NCI-H1694 treated with DMSO at 0.1 percent for 48 hours (cell line): ENCODE measurements at places on chromosomes 3 and 15.

- DNase-seq, result peak; percentile 40
Observed at GRCh38 chr3:111577798-111578685, 17.1 kb downstream of the ZBED2 start.

DNA sequence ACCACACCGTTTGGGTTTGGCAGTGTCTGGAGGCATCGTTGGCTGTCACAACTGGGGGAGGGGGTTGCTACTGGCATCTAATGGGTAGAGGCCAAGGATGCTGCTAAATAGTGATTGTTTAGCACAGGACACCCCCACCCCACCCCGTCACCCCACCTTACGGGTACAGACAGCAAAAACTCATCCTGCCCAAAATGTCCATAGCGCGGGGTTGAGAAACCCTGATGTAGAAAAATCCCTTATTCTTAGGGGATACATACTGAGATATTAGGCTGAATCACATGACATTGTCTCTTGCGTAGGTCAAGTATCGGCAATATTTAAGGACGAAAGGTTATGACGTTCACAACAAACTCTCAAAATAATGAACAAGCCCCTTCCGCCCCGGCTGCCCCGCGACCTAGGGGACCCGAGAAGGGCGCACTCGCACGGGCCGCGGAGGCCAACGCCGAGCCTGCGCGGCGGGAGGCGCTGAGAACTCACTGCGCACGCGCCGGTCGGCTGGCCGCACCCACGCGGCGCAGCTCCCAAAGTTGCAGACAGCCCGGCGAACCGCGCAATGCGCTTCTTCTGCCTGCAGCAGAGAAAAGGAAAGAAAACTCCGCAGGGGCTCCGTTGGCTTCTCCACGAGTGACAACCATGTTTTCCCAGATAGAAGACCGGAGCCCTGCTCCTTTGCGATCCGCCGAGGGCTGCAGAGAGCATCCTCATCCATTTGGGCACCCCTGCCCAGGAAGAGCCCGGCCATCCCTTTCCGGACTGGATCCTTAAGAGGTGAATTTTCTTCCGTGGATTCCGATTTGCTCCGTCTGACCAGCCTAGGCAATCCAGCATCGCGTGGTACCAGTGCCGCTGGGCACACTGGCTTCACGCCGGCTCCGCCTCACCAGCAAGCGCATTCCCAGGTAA lies 136.8 kb upstream of the CCDC54 start:
- DNase-seq, result peak; percentile 58

- DNase-seq, result no peak
Observed at GRCh38 chr3:11810276-11810675, 36.4 kb downstream of the TAMM41 start.

DNA sequence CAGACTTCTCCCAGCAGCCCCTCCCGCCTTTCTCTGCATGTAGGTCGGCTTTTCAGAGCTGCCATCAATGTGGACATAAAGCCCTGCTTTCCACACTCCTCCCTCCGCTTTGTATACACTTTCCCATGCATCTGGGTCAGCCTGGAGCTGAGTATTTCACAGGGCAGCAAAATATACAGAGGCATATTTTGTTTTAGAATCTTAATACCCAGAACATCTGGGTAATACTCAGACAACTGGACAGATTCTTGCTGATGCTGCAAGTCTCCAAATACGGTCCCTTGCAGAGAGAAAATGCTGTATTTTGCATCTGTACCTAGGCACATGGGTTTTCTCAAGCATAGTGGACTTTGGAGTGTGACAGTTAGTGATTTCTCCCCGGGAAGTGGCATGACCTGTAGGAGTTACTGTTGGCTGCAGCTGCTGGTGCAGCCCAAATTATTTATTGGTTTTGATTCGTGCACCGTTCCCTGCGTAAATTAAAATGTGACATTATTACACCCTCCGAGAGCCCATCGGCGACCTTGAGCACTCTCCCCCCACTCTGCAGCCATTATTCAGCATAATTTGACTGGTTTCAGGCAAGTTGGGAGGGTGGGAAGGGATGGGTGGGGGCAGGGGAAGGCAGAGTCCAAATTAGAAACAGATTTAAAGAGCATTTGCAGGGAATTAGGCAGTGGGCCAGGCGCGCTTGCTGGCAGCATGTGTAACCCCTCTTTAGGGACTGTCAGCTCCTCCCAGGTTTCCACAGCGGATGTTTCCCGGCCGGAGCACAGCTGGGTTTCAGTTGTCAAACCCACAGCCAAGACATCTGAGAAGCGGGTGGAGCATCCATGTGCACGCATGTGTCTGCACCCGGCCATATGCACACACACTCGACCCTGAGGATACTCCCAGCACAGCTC lies 100.8 kb downstream of the CPN2 start:
- DNase-seq, result peak; percentile 93

DNA sequence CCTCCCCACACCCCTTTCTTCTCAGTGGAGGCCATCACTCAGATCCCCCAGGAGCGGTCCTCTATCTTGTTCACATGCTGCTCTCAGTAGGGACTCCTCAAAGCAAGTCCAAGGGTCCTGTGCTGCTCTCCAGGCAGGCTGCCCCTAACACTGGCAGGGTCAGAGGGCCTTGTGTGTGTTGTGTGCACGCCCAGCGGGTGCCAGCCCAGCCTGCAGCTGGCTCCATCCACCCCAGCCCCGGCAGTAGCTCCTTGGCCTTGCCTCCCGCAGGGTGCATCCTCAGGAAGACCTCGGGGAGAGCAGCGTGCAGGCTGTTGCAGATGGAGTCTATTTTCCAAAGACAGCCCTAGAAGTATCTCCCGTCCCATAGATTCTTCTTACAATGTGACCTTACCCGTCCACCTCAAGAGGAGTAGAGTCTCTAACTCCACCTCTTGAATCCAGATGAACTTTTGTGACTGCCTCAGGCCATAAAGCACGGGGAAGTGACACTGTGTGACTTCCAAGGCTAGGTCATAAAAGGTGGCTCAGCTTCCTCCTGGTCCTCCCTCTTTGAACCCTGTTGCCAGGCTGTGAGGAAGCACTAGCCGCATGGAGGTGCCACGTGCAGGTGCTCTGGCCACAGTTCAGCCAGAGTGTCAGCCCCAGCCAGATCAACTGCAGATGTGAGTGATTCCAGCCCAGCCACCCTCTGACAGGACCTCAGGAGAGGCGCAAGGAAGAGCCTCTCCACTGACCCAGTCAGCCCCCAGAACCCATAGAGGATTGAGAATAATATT lies 531.6 kb downstream of the SHQ1 start:
- no peak for DNase-seq

DNA sequence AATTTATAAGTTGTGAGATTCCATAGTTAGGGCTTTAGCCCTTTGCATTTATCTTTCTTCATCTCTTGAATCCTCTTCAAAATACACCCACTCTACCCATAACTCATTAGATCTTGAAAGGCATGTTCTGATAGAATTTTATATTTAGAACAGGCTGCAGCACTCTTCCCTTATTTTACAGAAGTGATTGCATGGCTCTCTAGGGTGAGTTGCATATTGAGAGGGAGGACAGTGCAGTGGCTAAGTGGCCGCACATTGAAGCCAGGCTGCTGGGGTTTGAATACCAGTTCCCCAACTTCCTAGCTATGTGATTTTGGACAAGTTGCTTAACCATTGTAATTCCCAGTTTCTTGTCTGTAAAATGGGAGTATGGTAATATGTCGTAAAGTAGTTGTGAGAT lies 2.5 kb downstream of the CD86 start:
- DNase-seq, result no peak

DNA sequence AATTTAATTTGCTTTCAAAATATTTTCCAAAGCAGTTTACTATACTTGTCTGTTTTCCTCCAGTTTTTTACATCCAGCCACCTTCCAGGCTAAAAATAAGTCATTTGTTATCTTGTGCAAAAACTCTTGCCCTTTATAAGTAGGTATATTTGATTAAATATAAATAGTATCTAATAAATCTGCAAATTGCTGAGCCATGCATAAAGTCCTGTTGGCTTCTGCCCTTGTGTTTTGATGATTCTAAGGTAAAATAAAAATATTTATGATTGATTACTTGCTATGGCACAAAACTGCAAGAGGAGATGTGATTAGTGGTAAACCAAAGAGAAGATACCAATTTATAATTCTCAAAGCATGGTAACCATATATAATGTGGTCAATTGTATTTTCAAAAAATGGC lies 1026.7 kb downstream of the EPHA3 start:
- no peak for DNase-seq

DNA sequence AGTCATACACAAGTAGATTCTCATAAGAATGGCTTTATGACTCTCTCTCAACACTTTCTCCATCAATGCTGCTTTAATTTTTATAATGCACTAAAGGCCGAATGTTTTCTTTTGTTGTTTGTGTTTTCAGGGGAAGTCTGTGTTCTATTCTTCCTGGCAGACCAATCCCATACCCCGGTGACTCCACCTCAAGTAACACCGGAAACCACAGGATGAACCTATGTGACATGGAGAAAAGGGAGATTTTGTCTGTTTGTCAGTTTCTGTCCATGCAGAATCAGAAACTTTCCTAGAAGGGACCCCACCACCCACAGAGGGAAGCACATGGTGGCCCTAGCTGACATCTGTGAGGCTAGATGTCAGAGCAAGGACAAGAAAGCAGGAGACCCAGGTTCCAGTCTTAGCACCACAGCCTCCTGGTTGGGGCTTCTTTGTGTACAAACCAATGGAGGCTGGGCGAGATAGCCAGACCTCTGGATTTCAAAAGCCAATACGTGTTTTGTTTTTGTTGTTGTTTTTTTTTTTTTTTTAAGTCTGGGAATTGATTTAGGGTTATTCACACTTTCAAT lies 109.0 kb downstream of the OSBPL10 start:
- no peak for DNase-seq

- DNase-seq, result no peak
Observed at GRCh38 chr15:28977377-28978010, 91.7 kb downstream of the APBA2 start.

DNA sequence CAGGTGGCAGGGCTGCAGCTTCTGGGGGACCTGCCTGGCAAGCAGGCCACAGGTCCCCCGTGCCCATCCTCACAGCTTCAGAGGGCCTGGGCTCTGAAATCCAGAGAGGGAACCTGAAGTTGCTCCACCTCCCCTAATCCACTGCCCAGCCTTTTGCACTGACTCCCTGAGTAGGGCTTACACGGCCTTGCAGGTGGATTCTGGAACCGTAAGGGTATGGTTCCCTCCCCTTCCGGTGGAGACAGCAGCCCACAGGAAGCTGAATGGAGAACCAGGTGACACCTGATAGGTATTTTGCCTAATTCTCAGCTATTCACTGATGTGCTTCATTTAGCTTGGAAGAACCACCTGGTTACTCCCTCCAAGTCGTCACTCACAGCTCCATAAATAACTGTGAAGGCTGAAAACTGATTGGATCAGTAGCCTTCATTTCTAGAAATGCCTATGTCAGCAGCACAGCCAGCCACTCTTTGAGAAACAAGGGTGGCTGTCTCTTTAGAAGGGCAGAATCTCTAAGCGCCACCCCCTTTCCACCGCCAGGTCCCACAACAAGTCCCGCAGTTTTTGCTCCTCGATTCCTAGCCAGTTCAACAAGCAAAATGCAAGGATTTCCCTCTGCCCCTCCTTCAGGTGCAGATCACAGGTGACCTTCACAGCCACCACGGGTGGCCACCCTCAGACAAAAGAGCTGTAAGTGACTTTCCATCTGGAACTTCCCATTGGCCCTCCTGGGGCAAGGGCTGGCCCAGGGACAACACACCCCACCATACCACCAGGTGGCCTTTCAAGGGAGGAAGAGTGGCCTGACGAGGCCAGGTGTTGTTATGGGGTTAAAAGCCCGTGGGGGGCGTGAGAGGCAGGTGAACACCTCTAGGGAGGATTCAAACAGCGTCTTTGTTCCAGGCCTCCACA lies 112.9 kb downstream of the SEC22A start:
- no peak for DNase-seq

DNA sequence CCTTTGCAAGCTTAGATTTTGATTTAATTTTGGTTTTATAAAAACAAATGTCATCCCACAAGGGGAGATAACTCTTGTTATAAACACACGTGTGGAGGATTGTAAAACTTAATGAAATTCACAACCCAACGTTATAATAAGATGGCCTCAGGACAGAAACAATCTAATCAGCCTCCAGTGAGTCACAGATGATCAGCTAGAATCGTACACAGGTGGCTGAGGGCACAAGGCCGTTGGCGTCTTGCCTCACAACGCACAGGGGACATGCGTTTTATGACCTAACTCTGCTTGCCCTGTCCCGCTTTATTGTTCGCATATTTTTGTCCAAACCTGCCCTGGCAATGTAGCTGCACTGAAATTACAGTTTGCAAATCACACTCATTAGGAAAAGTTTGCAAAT lies 121.9 kb upstream of the PDZRN3 start:
- DNase-seq, result no peak

DNA sequence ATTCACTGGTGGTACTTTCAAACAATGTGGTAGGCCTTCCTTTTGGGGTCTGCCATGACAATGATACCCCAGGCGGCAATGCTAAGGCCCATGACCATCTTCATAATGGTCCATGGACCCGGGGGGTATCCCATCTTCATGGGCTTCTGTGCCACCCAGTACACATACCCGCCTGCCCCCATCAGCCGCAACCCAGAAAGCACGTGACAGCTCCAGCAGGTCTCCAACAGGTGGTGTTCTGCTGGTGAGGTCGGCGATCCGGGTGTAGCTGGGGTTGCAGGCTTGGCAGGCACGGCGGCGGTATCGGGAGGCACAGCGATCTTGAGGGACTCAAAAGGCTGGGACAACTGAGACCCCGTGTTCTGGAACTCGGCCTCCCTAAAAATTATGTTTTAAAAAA lies 214.5 kb downstream of the SNRPN start:
- DNase-seq, result no peak

GRCh38 chr3:150074277-150074676 lies 103.6 kb upstream of the PFN2 start:
- DNase-seq, result no peak

DNA sequence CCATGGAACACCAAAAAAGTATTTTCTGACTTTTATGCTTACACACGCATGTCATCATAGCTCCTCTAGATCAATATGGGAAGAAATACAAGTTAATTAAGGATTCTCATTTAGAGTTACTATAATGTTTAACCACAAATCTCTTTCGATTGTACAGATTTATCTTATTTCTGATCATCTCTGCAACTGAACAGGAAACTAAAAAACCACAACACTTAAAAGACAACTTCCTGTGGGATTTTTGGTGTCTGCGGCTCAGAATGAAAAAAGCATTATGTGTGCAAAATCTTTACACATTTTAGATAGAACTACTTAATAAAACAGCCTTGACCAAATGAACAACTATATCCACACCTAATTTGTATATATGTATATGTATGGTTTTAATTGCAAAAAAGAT lies 3.0 kb upstream of the TJP1 start:
- no peak for DNase-seq

- DNase-seq, result no peak
Observed at GRCh38 chr3:144552346-144553057, 580.9 kb downstream of the DIPK2A start.

- DNase-seq, result no peak
Observed at GRCh38 chr15:42808913-42809312, 72.0 kb upstream of the CDAN1 start.

GRCh38 chr15:92848852-92849598 lies 51.1 kb upstream of the CHD2 start:
- no peak for DNase-seq

GRCh38 chr3:140223197-140223596 lies 288.2 kb downstream of the CLSTN2 start:
- no peak for DNase-seq

- DNase-seq, result no peak
Observed at GRCh38 chr15:36415643-36416042, 163.8 kb upstream of the CDIN1 start.
